ENCODE measurements at places on chromosomes 1 and 21. TPM values are rescaled to one million over a fixed set of nuclear protein-coding genes. Genes with fewer than 3 reads are reported as not detected.

GPR61 gene
- total RNA-seq: 4.1 TPM

DNA sequence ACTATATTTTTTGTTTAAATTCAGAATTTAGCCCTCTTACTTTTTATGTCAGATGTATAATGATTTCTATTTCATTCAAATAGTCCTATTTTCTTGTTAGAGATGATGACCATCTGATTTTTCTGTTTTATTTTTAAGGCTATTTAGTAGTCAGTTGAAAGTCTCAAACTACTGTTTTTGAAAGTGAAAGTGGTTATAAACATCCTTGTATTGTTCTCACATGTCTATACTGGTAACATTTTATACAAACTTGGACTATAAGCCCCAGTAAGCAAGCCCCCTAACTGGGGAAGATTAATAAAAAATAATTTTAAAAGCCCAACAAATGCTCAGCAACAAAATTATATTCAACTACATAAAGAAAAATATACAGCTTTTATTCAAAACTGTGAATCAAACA is 271.3 kb upstream of the RGS18 start:
- no peak for DNase-seq

GRCh38 chr1:165080253-165080896 is 276.1 kb downstream of the LMX1A start:
- no peak for DNase-seq

DNA sequence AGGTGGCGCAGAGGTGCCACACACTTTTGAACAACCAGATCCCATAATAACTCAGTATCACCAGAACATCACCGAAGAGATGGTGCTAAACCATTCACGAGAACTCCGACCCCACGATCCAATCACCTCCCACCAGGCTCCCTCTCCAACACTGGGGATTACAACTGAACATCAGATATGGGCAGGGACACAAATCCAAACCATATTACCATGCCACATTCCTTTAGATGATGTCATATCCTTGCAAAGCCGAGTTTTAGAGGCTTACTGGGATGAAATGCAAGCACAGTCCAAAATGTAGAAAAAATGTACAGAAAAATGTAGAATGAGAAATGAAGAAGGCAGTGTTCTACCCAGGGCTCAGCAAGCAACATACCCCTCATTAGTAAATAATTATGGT is 64.7 kb downstream of the SGIP1 start:
- DNase-seq: no peak

GRCh38 chr21:17139696-17140095 is 373.1 kb upstream of the CXADR start:
- no peak for DNase-seq
